ENCODE measurements at places on chromosomes 7 and 10. TPM values are rescaled to one million over a fixed set of nuclear protein-coding genes. Genes with fewer than 3 reads are reported as not detected.
A peak's percentile ranks its signal among the peaks of the same experiment; 100 is the strongest.

GRCh38 chr7:64630496-64630895, 35.4 kb upstream of the ZNF107 start:
- DNase-seq: peak; percentile 16

DNA sequence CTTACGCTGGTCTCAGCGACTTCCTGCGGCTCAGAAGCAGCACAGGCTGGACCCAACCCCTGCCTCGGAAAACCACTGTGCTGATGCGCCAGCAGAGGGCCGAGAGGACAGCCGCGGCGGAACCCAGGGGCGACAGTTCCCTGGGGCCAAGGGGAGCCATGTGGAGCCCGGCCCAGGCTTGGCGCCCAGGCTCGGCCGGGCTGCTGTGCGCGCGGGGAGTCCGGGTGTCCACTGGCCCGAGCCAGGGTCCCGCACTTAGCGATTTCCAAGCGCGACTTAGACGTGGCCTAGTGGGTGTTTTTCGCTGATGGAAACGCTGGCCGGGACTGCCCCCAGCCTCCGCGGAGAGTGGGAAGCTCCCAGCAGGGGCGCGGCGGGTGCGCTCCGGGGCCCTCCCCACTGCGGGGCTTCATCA, 18.6 kb upstream of the ZNF32 start:
- peak; percentile 60 for DNase-seq

The MET gene
- total RNA-seq: 19.6 TPM

DNA sequence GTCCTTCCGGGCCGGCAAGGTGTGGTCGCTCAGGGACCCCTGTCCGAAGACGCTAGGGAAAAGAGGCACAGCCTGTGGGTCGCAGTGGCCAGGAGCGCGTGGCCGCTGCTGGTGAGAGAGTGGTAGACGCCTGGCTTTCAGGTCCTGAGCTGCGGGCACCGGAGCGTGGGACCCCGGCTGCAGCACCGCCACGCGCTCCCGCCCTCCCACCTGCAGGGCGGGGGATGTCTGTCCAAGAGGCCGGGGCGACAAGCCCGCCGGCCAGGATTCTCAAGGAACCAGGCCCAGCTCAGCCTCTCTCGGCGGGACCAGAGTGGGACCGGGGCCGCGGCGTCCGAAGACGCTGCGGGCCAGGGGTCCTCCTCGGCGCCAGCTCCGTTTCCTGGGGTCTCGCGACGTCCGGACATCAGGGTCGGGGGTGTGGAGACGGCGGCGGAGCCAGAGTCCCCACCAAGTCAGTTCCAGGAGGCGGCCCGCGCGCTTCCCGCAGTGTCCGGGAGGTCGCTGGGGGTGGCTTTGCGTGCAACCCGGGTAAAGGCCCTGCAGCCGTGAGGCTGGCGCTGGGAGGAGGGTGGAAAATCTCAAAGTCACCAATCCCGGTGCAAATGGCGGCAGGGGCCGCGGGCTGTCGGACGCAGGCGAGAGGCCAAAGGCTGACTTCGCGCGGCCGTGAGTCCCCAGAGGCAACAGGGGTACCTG, 5.5 kb downstream of the ZNF503 start:
- peak; percentile 33 for DNase-seq

- DNase-seq: peak; percentile 89
Observed at GRCh38 chr10:110336111-110336721, 31.5 kb upstream of the SMNDC1 start.

- DNase-seq: no peak
Observed at GRCh38 chr10:17109475-17110207, 20.0 kb downstream of the CUBN start.

- DNase-seq: no peak
Observed at GRCh38 chr10:44427479-44427878, 42.6 kb upstream of the CXCL12 start.

DNA sequence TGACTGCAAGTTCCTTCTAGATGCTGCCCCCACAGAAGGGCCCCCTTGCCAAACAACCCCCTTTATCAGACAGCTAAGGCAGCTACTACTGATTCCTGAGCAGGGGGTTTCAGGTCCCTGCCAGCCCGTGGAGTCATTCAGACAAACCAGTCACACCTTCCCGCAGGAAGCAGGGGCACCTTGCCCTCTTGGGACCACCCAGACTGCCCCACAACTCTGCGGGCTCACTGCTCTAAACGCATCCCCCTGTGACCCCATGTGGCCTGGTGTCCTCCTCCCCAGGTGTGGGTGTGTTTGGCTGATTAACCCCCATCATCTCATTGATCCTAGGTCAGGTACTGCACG, 298.9 kb downstream of the TCERG1L start:
- no peak for DNase-seq

GRCh38 chr7:94941844-94942632, 34.6 kb downstream of the PPP1R9A start:
- DNase-seq: no peak

GRCh38 chr7:41627645-41628298, 75.1 kb downstream of the INHBA start:
- DNase-seq: no peak

The SFTPA1 gene
- not detected for total RNA-seq

The MALRD1 gene
- total RNA-seq: 2.7 TPM

DNA sequence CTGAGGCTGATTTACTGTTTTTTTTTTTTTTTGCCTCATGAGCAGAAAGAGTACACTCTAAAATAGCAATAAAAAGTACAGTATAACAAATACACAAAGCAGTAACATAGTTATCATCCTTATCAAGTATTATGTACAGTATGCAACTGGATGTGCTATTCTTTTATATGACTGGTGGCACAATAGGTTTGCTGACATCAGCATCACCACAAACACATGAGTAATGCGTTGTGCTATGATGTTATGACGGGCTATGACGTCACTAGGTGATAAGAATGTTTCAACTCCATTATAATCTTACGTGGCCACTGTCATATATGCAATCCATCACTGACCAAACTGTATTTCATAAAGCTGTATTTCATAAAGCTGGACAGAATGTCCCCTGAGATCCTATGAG, 189.2 kb upstream of the GLI3 start:
- no peak for DNase-seq

DNA sequence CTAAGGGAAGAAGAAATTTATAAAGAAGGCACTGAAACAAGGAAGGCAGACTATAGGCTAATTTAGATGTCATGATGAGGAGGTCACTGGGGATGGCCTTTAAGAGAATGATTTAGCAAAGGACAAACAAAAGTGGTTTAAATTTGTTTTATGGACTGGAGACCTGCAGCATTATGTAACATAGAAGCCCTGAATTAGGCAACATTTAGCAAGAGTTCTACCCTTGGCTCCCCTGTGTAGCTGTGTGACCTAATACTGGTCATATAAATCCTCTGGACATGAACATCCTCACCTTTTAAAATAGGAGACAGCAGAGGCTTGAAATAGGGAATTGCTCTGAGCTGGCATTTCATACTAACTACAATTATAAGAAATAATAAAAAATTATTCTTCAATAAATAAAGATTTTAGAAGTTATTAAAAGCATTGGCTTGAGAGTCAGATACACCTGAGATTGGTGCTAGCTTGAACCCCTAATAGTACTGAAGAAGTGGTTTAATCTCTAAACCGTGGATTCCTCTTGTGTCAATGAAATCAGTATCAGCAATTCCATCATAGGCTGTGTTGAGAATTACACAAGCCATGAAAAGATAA, 48.9 kb downstream of the RNLS start:
- DNase-seq: no peak

- peak; percentile 89 for DNase-seq
Observed at GRCh38 chr10:35379226-35380137, 43.2 kb downstream of the CCNY start.

DNA sequence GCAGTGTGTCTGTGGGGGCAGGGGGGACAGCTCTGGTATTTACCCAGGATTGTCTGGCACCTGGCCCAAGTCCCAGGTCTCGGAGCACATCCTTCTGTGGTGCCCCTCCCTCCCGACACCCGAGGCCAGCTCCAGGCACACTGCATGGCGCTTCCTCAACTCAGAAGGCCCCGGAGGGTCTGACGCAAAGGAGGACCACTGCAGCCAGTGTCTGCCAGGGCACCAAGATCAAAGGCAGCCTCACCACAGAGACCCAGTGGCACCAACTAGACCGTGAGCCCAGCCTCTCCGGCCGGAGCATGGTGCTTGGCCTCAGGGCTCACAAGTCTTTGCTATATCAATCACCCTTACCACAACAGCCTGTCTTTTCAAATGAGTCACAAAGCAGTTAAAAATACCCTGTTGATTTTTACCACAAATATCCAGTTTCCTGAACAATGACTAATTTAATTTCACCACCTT, 99.3 kb upstream of the DDC start:
- DNase-seq: no peak

- peak; percentile 98 for DNase-seq
Observed at GRCh38 chr10:110918269-110918642, 724 bp downstream of the BBIP1 start.

GRCh38 chr7:155316427-155317113, 18.9 kb downstream of the INSIG1 start:
- no peak for DNase-seq

GRCh38 chr7:137954614-137955013, 47.3 kb downstream of the CREB3L2 start:
- DNase-seq: no peak

DNA sequence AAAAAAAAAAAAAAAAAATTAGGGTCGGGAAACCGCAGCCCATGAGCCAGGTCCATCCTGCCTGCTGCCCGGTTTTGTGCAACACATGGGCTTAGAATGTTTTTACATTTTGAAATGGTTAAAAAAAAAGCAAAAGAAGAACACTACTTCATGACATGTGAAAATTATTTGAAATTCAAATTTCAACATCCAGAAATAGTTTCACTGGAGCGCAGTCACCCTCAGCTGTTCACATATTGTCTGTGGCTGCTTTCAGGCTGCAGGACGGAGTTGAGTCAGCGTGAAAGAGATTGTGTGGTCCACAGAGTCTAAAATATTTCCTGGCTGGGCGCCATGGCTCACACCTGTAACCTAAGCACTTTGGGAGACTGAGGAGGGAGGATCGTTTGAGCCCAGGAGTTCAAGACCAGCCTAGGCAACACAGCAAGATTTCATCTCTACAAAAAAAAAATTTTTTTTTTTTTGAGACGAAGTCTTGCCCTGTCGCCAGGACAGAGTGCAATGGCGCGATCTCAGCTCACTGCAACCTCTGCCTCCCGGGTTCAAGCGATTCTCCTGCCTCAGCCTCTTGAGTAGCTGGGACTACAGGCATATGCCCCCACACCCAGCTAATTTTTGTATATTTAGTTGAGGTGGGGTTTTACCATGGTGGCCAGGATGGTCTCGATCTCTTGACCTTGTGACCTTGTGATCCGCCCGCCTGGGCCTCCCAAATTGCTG, 63.9 kb upstream of the ECHDC3 start:
- DNase-seq: no peak

The CACNA2D1 gene
- 73.7 TPM for total RNA-seq

The GIMAP1 gene
- 3.1 TPM for total RNA-seq

The IRF5 gene
- total RNA-seq: 2.7 TPM

The LMTK2 gene
- total RNA-seq: 7.0 TPM

- no peak for DNase-seq
Observed at GRCh38 chr7:121913947-121914675, 41.1 kb downstream of the PTPRZ1 start.

DNA sequence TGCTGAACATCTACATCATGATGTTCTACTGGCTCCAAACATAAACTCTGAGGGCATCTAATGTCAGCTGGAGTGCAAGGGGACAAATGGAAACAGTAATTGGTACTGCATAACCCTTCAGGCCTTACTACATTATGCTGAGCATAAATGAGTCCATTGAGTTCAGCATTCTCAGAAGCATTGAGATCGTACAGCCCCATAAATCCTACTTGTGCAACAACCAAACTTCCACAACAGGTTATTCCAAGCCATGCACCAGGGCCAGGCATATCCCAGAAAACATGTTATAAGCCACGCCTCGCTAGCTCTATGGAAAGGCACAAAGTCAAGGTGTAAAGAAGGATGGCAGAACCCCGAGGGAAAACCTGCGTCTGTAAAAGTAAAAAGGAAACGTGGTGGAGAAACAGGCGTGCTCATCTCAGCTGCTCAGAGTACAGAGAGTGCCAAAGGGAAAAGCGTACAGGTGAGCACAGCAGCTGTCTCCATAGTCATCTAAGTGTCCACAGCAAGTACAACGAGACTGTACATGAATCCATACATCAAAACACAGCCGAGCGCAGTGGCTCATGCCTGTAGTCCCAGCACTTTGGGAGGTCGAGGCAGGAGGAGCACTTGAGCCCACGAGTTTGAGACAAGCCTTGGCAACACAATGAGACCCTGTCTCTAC, 124.6 kb downstream of the PARD3 start:
- no peak for DNase-seq

Data from muscle of leg (tissue), 16 donors.